ENCODE measurements at places on chromosomes 16 and 17.

GRCh38 chr17:6420173-6420641 lies 14.7 kb downstream of the AIPL1 start:
- DNase-seq, result no peak

DNA sequence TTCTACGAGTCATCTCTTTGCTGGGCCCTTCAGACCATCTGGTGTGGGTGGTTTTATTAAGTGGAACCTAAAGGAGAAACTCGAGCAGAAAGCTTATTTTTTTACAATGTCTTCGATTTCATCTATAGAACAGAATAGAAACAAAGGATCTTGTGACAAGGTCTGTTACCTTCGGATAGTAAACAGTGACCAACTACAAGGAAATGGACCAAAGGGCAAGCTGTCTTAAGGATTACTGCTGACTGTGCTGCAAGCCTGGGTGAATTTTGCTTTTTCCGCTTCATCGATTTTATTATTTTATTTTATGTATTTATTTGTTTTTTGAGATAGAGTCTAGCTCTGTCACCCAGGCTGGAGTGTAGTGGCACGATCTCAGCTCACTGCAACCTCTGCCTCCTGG lies 348.9 kb upstream of the ERCC4 start:
- no peak for DNase-seq

DNA sequence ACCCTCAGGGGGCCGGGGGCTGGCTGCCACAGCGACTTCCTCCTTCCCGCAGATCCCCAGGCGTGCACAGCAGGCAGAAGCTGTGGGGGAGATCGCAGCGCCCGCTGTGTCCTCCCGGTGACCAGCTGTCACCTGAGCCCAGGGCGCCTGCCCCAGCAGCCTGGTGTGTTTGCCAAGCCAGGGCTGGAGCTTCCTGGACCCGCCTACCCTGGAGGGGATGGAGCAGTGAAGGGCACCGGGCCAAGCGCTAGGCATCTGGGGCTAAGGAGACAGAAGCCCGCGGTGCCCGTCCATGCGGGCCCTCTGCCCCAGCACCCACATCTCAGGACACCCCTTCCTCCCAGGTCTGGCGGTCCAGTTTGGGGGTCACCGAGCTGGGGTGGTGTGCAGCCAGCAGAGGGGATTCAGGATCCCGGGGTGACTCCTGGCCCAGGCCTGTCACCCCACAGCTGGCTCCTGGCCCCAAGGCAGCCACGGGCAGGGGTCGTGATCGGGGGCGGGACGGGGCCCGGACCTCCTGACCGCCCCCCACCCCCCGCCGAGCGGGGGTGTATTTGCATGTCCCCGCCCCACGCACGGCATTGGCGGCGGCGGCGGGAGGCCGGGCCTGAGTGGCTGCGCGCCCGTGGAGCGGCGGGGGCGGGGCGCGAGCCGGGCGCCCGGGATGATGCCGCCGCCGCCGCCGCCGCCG lies at the start of gene RAB26:
TSS of gene RAB26 (plus strand) at position 645 of the 691 bp plus-strand sequence. CDS start 159 bp downstream, outside the sequence.
- DNase-seq, result peak; percentile 66

GRCh38 chr16:19829844-19830692 lies 54.6 kb downstream of the GPRC5B start:
- no peak for DNase-seq

DNA sequence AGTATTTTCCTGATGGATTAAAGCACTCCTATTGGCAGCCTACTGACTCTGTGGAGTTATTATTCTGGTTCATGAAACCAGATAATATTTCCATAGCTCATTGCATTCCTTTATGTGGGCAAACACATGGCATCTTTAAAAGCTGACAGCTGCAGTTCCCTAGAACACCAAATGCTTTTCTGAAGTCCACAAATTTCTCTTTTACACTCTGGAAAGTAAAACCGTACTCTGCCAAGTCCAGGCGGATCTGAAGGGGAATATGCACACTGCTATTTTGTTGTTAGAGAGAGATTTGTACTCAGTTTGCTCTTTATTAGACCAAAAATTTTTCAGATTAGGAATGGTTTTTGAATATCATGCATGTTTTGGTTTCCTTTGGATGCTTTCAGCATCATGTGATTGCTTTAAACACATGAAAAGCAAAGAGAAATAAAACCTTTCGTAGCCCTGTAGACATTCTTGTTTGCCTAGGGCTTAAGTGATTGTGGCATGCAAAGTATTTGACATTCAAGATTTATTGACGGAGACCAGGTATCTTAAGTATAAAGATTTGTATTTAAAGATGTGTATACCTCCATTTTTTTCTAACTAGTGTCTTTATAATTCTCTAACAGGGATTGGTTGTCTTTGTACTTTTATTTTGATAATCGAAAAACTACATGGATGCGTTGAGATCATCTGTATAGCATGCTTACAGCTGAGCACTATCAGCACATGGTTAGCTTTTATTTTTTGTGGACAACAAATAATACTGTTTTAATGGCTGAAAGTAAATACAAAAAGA lies 19.5 kb downstream of the SEC14L1 start:
- DNase-seq, result no peak

GRCh38 chr17:57938061-57938502 lies 17.1 kb downstream of the CUEDC1 start:
- DNase-seq, result no peak

DNA sequence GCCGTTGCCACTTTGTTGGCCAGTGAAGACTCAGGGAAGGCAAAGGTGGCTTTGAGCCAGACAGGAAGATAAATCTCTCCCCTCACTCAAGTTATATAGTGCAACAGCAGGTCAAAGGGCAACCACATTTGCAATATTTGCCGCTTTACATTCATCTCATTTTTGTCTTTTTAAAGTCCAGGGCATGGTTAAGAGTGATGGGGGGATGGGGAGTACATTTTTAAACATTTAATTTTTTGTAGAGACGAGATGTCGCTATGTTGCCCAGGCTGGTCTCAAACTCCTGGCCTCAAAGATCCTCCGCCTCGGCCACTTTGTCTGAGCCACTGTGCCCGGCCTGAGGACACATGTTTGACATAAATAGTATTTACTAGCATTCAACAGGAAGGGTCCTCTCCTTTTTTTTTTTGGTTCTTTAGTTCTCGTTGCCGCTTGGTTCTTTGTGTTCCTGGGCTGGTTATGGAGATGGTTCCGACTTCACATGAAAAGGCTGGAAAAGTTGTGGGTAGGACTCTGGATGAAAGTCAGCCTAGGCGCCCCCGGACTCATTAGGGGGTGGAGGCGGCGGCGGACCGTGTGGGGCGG lies 95.7 kb downstream of the RAB11FIP4 start:
- DNase-seq, result no peak

DNA sequence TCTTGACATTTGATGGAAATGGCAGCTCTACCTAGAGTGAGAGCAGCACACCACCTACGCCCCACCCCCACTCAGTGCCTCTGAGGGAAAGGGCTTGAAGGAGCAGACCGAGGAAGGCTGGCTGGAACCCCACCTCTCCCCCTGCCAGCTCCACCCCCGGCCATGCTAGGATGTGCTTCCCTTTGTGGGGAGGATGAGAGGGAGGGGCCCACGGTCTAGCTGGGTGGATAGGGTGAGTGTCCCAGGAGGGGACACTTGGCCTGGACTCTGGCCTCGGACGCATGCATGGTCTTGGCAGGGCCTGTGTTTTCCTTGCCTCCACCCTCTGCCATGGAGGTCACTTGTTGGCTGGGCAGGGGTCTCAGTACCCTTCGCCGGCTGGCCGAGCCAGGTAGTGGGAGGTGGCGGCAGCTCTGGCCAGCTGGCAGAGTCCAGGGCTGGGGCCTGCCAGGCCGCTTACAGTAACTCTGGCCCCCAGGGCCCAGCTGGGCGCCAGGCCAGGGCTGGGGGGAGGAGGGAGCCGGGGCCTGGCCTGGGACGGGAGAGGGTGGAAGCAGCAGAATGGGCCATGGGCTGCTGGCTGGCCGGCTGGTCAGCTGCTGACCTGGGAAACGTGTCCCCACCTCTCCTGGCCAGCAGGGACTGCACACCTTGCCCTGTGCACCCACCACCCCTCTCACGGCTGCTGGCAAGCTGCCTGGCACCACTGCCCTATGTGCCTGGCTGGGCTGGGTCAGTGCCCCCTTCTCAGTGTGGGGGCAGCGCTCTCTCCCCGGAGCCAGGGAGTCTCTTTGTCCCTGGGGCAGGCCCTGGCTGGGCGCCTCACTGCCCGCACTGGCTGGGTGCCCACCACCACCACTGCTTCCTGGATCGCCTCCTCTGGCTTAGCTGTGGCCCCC lies 23.0 kb downstream of the RARA start:
- DNase-seq, result no peak

- DNase-seq, result peak; percentile 46
Observed at GRCh38 chr17:31321481-31321880, at the start of gene EVI2A. TSS of gene EVI2A (minus strand) at chr17:31321622. CDS start at chr17:31319013, 2,609 bp downstream.

DNA sequence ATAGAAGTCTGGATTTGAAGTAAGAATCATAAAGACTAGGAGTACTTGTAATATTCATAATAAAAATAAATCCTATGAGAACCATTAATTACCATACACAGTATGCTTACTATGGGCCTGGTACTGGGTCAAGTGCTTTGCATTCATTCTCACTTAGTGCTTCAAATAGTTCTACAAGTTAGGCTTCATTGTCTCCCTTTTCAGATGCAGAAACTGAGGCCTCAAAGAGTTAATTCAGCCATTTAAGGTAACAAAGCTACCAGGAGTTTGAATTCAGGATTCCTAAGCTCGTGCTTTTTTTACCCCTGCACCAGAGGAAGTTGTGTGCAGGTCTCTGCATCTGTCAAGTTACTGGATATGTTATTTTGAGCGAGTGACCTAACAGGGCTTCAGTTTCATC lies 1098.4 kb upstream of the EEF2KMT start:
- no peak for DNase-seq

- DNase-seq, result peak; percentile 88
Observed at GRCh38 chr17:76182016-76182764, 41.1 kb upstream of the FOXJ1 start.

DNA sequence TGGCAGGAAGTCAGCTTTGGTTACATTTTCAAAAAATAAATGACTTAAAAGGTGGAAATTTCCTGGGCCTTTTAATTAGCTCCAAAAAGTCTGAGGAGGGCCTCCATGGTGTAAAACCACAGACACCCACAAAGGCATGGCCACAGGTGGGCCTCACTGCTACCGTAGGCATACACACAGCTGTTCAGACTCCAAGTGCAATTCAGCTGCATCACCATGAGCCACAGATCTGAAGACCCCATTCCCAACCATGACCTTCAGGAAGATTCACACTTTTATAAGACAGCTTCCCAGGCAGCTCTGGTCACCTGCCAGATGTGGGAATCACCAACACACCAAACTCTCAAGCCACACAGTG lies 20.6 kb downstream of the CSNK2A2 start:
- DNase-seq, result no peak

- DNase-seq, result no peak
Observed at GRCh38 chr17:61476476-61477203, 24.4 kb downstream of the TBX4 start.

DNA sequence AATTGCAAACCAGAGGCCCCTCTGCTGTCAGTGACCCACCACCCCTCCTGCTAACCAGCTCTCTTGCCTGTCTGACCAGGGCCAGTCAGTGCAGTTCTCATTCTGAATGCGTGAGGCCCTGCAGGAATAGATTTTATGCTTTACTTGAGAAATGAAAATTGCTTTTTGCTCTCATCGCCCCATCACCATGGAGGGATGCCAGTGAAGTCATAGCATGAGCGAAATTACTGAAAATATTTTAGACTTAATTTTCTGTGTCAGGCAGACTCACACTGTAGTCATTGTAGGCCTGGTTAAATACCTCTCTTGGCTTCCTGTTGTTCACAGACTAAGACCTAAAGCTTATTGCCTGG lies 490.5 kb upstream of the CDH5 start:
- no peak for DNase-seq

DNA sequence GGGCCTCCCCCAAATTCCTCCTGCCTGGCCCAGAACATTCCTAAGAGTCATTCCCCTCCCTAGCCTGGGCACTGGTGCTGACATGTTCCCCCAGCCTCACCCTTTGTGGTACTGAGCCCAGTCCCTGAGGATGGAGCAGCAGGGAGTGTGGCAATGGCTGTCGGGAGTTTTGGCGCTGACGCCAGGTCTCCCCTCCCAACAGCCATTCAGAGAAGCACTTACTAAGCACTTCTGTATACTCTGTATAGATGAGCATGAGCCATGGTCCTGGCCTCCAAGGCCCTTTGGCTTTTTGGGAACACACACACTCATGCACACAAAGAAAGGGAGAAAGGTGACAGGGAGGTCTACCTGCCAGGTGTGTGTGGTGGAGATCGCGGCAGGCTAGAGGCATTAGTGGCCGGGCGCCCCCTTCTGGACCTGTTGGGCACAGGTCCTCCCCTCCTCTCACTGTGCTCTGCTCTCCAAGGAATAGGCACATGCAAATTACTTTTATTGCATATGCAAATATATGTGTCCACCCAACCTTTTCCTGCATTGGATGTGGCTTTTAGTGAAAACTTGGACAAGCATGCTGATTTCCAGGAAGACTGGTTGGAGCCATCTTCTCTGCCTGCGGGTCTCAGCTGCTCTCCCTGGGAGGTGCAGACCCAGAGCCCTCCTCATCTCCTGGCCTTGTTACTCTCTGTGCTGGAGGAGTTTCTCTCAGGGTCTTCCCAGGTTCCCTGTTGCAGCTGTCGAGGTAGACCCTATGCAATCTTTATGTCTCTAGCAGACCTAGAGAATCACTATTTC lies 17.4 kb upstream of the C17orf107 start:
- peak; percentile 68 for DNase-seq

GRCh38 chr17:39772415-39772814 lies 34.7 kb downstream of the GRB7 start:
- DNase-seq, result no peak

DNA sequence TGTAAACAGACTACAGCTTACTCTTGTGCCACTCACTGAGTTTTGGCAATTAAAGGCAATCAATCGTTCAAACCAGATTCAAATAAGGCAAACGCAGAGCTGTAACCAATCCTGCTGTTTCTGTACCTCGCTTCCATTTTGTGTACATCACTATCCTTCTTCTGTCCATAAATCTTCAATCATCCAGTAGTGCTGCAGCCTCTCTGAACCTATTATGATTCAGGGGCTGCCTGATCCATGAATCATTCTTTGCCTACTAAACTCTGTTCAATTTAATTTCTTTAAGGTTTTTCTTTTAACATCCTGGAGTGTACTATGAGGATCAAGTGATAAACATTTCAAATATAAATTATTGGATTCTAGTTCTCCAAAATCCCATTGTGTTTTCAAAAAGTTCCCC lies 93.9 kb downstream of the CEP112 start:
- no peak for DNase-seq

DNA sequence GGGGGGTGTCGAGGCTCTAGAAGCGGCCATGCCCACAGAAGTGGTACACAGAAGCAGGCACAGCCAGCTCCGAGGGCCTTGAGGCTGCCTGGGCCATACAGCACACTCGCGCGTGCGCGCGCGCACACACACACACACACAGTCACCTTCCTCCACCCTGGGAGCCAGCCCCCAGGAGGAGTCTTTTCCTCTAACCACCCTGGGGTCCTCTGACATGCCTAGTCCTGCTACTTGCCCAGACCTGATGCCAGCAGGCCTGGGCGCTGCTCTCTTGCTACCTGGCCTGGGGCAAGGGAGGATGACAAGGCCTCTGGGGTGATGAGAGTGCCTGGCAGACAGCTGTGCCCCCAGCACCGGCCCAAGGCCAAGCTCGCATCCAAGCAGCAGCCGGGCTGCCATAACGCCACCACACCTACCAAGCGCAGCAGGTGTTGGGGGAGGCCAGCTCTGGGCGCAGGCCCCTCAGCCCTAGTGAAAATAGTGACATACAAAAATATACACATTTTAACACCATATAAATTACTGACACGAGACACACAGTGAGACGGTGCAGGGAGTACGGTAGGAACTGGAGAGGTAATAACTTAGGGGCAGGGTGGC lies 41.1 kb downstream of the TSC2 start:
- no peak for DNase-seq

Data from germinal center (tissue), 1 donor.